ENCODE measurements at places on chromosomes 12 and 14.

GRCh38 chr12:7496451-7496850 is 7.1 kb downstream of the CD163 start:
- no peak for DNase-seq

GRCh38 chr12:70002097-70002911 is 177.3 kb downstream of the MYRFL start:
- no peak for DNase-seq

GRCh38 chr14:50920482-50921230 is 23.6 kb downstream of the PYGL start:
- no peak for DNase-seq

- DNase-seq: no peak
These were observed 22.9 kb upstream of the TCL1B start for GRCh38 chr14:95663226-95663797.

DNA sequence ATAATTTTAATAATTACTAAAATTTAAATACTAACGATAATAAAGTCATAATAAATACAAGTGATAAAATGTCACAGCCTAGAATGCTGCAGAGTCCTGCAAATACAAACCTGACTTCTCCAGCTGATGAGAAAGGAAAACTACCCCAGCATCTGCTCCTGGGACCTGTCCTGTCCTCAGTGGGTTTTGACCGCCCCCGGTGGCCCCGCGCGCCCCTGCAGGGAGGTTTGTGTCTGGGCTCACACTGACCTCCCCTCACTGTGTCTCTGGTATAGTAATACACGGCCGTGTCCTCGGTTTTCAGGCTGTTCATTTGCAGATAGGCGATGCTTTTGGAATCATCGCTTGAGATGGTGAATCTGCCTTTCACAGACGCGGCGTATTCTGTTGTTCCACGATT is 1139.4 kb downstream of the TMEM121 start:
- peak; percentile 17 for DNase-seq

- DNase-seq: no peak
These were observed 114.4 kb downstream of the ZNF664 start for GRCh38 chr12:124087266-124088051.

GRCh38 chr14:24845851-24846250 is 204.1 kb downstream of the STXBP6 start:
- DNase-seq: no peak

DNA sequence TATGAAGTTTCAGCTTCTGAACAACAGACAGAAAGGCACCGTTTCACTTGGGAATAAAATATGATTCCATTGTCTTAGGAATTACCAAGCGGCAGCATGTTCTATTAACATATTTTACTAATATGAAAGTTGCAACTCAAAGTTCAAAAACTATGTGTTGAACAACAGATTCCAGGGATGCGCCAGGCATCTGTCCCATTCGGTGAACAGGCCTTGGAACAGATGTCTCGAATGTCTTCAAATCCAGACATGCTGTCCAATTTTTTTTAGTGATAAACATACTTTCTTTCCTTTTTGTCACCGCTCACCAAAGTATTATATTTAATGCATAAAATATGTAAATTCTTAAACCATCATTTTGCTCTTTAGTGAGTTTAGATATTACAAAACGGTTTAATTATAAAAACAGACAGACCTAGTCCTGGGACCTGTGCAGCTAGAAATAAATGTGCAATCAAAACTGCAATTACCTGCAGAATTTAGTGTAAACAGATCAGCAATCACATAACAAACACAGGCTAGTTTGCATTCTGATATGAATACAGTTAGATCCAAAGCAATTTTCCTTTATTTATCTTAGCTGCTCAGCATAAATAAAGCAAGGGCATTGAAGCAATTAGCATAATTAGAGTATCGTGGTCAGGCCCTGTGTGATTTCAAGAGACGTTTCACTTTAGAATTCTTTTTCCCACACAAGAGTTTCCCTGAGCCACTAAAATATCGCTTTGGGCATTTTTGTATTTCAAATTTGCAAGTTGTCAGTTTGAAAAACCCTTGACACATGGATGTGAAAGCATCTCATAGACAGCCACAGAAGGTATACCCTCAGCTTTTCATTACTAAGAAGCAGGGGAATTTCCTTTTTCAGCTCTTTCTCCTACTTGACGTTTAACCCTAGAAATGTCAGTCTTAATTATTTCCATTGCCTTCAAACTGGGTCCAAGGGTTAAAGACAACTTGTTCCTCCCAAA is 420.8 kb downstream of the EGLN3 start:
- no peak for DNase-seq

DNA sequence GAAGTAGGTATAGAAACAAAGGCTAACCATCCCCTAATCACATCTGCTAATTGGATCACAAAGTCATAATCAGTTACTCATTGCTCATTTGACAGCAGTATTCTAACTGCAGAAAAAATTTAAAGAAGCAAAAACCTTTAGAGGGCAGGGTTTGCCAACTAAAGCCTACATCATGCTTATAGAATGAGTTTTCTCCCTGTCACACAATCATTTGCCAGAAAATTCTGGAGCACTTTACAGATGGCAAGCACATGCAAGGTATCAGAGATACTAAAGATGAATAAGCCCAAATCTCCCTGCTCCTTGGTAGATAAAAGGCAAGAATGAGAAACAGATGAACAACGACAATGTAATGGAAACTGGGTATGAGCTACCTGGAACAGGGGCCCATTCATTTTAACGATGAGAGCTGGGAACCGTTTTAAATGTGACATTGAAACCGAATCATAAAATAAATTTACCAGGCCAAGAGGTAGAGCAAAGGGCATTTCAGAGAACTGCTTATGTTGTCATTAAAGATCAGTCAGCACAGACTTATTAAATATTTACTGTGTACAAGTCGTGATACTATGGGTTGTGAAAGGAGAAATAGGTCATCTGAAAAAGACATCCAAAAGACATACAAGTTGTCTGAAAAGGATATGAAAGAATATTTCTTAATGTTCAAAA is 211.4 kb upstream of the ABCD2 start:
- DNase-seq: no peak

GRCh38 chr12:82838131-82838551 is 151.4 kb downstream of the TMTC2 start:
- no peak for DNase-seq

- no peak for DNase-seq
These were observed 17.3 kb upstream of the KLHL42 start for GRCh38 chr12:27762757-27763156.

DNA sequence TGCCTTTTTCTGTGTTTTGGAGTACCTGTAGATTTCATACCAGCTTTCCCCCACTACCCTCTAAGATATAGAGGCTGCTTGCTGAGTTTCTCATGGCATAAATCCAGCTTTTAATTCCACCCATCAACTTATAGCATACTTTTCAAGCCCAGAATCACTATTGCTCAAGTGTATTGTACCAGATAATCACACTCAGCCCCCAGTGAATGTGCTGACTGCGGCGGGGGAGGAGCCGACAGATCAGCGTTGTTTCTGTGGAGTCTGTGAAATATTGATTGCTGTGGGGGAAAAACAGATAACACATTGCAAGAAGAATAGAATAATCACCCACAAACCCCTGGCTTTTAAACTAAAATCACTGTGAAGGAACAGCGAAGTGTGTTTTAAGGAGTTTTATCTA is 296.1 kb downstream of the TMEM132D start:
- DNase-seq: no peak

DNA sequence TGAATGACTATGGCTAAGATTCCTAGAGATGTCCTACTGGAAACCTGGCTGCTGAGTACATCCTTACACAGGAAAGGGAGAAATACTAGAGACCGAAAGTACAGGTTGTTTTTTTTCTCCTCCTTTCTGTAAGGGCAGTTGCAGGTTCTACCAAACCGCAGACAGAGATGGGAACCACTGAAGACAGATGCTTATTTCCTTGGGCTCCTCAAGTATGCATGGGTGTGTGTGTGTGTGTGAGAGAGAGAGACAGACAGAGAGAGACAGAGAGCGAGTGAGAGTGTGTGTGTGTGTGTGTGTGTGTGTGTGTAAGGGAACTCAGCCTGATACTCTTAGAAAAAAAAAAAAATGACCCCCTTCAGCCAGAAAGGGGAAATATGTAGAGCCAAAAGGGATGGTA is 42.5 kb downstream of the MAP4K5 start:
- no peak for DNase-seq

DNA sequence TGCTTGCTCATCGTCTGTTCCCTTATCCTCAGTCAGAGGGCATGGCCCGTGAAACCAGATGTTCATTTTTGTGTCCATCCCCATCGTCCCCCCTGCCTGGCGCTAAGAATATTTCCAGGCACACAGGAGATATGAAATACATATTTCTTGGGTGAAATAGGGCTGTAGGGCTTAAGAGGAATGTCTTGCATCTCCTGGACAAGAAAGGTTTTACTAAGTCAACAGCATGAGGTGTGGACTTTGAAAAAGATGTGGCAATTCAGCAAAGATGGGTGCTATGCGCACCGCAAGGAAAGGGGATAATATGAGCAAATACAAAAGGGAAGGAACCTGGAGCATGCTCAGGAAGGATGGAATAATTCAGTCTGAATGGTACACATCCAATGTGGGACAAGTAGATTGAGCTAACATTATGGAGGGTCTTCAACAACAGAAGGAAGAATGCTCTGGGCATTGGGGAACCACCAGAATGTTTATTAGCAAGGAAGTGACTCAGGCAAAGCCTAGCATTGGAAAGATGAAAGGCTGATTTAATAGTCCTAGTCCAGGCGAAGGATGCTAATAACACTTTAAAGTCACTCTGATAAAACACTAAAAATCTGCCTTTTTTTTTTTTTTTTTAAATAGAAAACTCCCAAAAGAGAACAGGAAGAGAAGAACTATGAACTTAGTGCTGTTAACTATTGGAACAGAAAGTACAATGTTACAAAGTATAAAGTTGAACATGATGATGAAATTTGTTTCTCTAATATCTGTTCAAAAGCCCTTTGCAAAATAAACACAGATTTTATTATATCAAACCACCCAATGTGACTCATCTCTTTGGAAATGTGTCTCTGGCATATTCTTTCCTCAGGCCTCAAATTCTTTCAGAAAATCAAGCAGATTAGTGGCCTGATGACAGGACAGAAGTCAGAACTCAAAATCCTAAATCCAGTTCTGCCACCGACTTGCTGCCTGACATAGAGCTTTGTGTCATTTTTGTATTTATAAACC is 449.5 kb downstream of the BCAT1 start:
- no peak for DNase-seq

GRCh38 chr14:21795456-21795855 is 121.8 kb upstream of the OR4E1 start:
- no peak for DNase-seq

DNA sequence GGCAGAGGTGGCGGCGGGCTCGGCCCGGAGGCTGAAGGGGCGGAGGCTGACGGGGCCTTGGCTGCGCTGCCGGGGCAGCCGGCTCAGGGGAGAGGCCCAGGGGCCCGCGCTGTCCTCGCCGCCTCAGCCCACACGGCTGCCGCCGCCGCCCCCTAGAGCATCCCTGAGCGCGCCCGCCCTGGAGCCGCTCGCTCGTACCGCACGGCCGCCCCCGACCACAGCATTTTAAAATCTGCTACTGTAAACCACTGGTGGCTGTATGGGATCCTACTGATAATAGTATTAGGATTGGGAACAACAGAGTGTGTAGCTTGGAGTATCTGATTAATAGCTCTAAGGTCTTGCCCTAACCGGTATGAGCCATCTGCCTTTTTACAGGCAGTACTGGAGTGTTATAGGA is 22.2 kb upstream of the EDDM3A start:
- no peak for DNase-seq

All from activated naive CD4-positive, alpha-beta T cell treated with Interleukin-2 at 50 U/mL for 16 hours (primary cell).